Stimulated activated CD8-positive, alpha-beta memory T cell treated with anti-CD3 and anti-CD28 coated beads, Interleukin-4, amount 100 ng/mL, for 1 hour (primary cell): ENCODE measurements at places on chromosomes 1 and 21.

DNA sequence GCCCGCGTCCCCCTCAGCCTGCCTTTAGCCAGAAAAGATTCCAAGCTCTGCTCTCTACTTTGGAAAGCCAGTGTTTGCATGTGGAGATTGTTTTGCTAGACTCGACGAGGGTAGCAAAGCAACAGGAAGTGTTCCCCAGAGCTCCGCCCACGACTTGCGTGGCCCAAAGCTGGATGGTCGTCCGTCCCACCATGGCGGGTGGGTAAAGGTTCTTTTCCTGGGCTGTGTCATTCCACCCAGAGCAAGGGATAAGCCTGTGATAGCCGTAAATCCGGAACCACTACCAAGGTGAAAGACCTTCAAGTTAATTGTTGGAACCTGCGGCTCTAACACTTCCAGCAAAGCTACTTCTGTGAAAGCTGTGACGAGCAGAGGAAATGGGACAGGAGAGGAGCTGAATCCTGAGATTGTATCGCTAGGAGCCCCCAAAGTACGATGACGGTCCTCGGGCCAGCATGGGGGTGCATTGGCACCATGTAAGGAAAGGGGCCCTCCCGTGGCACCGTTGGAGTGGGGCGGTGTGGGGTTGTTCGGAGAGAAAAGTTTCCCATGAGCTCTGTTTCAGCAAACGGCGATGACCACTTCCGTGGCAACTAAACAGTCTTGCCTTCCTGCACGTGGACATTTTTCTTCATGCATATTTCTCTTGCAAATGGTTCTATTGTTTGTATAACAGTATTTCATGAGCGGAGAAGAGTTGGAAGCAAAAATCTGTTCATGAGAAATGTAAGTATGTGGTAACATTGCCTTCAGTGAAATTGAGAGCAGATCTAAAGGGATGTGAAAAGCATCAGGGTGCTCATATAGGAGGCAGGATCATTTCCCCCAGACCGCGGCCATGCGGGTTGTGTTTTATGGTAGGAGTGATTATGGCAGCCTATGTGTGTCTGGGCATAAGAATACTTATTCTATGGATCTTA is 8.4 kb downstream of the MX2 start:
- DNase-seq, result no peak

DNA sequence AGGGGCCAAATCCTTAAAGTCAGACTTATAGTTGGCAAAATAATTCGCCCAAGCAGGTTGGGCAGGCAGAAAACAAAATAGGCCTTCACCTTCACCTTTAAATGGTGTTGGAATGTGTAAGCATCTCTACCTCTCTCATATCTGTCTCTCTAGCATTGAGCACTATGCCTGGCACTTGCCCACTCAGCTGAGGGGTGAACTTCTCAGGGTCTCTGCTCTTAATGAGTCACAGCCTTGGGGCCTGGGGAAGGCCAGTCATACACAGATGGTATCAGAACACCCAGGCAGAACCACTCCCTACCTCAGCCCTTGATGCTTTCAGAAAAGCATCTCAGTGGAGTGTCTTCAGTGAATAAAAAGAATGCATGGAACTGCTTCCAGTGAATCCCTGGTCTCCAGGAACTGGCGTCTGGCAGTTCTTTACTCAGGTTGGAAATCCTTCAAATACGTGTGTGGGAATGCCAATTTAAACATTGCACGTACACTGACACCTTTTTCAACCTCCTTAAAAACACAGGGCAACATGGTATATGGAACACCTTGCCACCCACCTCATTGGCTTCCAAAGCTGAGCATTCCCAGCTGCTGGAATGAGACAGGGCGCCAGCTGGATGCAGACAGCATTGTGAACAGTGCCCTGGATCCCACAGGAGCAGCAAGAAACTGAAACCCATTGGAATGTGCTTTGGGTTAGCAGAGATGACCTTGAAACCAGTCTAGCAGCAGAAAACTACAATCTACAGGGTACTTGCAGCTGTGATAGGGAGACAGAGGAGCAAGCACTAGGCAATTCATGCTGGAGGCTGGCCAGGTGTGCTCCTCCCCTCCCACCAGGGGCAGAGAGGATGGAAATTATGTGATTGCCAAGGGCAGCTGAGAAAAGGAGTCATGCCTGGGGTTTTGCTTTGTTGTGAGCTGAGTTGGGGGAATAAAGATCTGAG is 30.0 kb downstream of the ZNF697 start:
- no peak for DNase-seq

DNA sequence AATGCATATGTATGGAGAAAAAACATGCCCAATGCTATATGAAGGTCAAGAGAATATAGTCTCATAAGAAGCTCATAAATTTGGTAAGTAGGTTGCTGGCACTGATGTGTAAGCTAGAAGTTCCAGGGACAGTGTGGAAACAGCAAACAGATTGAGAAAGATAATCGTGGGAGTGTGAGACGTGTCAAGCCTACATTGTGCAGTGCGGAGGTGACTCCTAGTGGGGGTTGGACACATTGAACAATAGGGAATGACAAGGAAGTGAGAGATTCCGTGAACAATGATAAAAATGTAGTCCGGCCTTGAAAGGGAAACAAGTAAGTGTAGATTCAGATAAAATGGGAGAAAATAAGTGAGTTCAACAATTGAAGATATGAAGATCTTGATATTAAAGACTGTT is 788.4 kb upstream of the PRMT6 start:
- no peak for DNase-seq

DNA sequence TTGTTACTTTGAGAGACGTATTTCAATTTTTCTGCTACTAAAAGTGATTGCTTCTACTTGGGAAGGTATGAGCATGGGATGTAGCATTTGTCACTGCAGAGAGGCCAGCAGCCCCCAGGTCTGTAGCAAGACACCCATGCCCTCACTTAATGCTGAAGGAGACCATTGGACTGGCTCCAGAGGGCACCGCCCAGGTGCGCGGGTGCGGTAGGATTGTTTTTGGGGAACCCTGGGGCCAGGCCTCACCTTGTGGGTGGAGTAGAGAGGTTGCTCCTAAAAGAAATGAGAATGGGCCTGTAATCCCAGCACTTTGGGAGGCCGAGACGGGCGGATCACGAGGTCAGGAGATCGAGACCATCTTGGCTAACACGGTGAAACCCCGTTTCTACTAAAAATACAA is 30.6 kb upstream of the IFNGR2 start:
- DNase-seq, result no peak

GRCh38 chr1:27338751-27339150 is 3.1 kb upstream of the SYTL1 start:
- no peak for DNase-seq

- no peak for DNase-seq
These were observed 71.7 kb downstream of the UBR4 start for GRCh38 chr1:19138331-19138730.

DNA sequence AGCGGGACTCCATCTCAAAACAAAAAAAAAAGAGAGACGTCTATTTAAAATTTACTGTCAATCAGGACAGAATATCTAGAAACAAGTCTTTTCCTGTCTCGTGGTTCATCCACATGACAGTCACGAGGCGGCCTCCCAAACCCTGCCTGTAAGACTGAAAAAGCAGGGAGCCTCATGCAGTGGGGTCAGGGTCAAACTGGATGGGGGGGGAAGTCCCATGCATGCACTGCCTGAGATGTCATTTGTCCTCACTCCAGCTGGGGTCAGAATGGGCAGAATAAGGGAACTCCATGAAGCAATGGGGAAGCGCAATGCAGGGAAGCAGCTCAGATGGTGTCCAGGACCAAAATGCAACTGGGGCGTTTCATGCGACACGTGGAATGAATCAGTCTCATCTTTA is 85.5 kb downstream of the PIK3CD start:
- DNase-seq, result no peak

DNA sequence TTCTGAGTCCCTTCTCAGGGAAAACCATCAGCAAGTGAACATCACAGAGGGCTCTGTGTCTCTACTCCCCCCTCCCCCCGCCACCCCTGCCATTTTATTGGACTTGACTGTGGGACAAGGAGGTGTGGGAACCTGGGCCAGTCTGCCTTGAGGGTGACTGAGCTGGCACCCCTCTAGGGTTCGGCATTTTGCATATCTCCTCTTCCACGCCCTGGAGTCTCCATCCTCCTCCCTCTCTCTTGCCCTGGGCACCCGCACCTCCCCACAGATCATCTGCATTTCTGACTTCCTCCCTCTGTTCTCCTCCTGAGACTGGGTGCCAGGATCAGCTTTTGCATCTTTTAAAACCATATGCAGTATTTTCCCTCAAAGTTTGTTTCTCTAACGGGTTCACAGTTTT is 107.1 kb upstream of the ERRFI1 start:
- DNase-seq, result no peak

DNA sequence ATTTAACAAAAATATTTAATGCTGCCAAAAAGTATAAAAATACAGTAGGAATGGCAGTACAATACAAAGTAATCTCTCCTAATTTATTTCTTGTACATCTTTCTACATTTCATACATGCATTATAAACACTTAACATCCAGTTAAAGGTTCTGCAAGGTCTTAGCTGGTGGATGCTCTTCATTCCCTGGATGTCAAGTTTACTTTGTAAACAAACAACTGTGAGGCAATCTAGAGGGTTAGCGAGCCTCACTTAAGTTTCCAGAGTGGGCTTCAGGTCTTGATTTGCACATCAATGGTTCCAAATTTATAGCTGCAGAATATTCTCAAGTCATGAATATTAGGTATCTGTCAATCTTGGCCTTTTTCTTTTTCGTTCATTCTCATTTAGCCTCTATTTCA is 21.3 kb downstream of the RALGPS2 start:
- no peak for DNase-seq

DNA sequence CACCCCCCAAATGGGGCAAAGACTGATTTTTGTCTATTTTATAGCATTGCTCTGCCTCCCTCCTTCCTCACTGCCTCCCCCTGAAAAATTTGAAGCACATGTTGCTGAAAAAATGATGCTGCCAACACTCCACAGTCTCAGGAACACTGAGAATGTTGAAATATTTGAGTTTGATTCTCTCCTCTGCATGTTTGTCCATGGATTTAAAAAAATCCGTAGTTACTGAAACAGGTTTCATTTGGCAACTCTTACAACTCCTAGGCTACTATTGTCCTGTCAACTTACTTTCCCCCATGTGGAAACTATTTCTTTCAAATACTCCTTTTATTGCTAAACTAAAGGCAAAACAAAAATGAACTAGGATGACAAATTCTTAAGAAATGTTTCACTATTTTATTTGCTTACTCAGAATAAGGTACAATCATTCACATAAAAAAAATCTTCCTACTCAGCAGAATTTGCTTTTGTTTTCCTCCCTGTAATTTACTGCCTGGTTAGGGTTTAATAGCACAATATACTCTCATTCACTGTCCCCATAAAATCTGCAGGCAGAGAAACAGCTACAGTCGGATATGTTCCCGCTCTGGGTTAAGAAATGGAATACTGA is 50.2 kb downstream of the C21orf91 start:
- no peak for DNase-seq

DNA sequence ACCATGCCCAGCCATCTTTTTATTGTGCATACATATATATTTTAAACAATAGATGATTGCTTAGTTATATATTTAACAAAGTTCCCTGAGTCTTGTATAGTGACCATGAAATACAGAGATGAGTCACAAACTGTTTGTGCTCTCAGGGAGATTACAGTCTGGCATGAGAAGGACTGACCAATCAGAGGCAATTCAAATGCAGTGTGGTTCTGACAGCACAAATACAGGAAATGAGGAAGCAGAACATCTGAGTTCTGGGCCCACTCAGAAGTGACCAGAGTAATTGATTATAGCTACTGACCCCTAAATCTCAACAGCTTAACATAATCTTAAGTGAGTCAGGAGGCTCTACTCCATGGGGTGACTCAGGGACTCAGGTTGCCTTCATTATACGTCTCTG is 534.5 kb downstream of the OMA1 start:
- DNase-seq, result no peak

GRCh38 chr1:41615316-41615715 is 130.8 kb upstream of the EDN2 start:
- no peak for DNase-seq

GRCh38 chr21:33249331-33250002 is 16.7 kb upstream of the IL10RB start:
- DNase-seq, result no peak

DNA sequence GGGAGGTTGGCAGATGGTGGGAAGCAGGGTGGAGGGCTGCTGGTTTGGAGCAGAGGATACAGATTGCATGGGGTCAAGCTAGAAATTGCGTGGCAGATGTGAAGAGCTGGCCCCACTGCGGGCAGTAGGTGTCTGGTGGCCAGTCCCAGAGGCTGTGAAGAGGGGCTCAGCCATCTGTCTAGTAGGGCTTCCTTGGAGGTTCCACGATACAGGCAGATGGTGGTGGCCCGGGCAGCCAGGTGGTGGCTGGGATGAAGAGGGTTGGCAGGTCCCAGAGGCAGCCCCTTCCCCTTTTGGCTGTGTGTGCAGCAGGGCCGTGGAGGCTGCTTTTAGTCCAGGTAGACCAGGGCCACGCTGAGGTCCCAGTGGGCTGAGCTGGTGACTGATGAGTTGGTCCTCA is 16.6 kb downstream of the PSEN2 start:
- DNase-seq, result no peak

- no peak for DNase-seq
These were observed 35.9 kb downstream of the HEATR1 start for GRCh38 chr1:236568285-236568894.

- DNase-seq, result no peak
These were observed 317.2 kb upstream of the NFIA start for GRCh38 chr1:60765204-60765603.

DNA sequence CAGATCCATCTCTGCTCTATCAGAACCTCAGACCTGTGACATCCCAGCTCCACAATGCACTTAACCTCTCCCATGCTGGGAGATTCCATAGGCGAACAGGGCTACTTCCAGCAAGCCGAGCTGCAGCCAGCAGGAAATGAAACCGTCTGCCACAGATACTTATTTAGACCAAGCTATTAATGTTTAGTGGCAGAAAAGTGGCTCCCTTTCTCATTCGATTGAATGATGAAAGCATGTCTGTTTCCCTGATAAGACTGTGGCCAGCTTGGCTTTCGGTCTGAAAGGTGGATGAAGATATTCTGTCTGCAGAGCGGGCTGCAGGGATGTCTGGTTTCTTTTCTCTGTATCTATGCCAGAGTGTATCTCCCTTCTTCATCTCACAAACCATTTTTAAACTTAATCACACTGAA is 146.4 kb downstream of the GREM2 start:
- DNase-seq, result no peak

- DNase-seq, result no peak
These were observed 7.5 kb downstream of the ID3 start for GRCh38 chr1:23551849-23552248.

DNA sequence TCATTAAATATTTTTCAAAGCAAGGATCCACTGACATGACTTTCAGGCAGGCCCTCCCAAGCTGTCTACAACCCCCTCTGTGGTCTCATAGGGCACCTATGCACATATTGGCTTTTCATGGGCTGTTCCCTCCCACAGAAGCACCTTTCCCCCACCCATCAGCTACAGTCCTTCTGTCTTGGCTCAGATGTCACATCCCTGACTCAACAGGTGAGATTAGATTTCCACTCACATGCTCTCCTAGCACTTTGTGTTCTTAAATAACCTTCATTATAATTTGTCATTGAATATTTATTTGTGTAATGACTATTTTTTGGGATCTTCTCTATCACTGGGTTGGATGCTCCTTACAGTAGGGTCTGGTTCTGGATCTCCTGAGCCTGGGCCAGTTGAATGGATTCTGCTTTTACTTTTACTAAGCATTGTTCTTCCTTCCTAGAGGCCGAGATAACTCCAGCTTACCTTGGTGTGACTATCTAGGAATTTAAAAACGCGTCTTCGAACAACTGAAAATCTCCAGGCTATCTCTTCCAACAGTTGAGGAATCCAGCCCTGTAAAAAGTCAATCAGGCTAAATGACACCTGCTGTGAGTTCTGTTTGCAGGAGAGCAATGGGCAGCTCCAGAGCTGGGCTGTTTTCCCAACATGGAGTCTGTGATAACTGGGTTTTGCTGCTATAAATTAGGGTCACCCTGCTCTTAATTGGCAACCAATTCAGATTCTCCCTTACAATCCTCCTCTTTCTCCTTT is 16.2 kb downstream of the ROR1 start:
- DNase-seq, result no peak
